ENCODE measurements at places on chromosomes 12 and 14. TPM values are rescaled to one million over a fixed set of nuclear protein-coding genes. Genes with fewer than 3 reads are reported as not detected.

GRCh38 chr14:64465831-64466554 lies 694 bp downstream of the AKAP5 start:
- DNase-seq, result no peak

Gene SYNJ2BP
- polyA plus RNA-seq, result 17.0 TPM

GRCh38 chr12:81043979-81044740 lies 33.7 kb upstream of the ACSS3 start:
- no peak for DNase-seq

Gene NUAK1
- polyA plus RNA-seq, result 1.7 TPM

Gene ACSM4
- not detected for polyA plus RNA-seq

DNA sequence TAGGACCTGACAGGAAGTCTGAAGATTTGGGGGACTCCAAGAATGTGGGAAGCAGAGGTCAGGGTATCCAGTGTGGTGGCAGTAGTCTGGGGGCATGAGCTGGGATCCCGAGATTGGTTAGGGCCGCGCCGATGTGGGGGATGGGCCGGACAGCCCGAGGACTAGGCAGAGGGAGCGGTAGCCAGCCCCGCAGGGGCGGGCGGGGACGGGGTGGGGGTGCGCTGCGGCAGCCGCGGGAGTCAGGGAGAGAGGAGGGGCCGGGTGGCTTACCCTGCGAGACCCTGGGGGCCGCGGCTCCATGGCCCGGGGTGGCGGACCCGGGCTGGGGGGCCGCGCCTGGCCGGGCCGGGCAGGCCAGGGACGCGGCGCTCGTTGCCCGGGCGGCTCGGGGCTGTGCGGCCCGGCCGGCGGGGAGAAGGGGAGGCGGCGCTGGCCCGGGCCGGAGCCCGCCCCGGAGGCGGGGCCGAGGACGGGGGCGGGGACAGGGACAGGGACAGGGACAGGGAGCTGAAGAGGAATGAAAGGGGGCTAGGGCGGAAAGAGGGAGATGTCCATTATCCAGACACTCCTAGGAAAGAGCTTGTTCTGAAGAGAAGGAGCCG lies 5.6 kb downstream of the ZNF385A start:
- peak; percentile 29 for DNase-seq

Gene TAS2R42
- not detected for polyA plus RNA-seq

GRCh38 chr12:92297932-92298696 lies 152.5 kb upstream of the BTG1 start:
- DNase-seq, result no peak

Measured in HepG2 (cell line).